ENCODE measurements at places on chromosomes 11 and 22.

- no peak for DNase-seq
These were observed 44.0 kb downstream of the FEZ1 start for GRCh38 chr11:125452125-125452470.

DNA sequence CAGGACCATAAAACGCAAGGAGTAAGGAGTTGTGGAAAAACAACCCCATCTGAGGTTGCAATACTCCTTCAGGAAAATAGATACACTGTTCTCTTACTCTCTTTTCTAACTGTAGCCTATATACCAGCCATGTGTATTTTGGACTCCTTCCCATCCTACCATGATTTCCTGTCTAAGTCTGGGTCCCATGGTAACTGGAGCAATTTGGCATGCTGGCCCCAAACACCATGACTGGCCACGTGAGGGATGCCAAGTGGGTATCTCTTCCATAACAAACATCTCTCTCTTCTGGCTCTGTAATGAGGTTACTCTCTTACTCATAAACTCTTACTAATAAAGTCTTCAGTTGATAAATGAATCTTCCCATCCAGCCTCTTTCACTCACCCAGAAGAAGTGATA lies 26.5 kb downstream of the ABTB2 start:
- no peak for DNase-seq

GRCh38 chr22:46728470-46728869 lies 9.6 kb downstream of the CERK start:
- DNase-seq: no peak

DNA sequence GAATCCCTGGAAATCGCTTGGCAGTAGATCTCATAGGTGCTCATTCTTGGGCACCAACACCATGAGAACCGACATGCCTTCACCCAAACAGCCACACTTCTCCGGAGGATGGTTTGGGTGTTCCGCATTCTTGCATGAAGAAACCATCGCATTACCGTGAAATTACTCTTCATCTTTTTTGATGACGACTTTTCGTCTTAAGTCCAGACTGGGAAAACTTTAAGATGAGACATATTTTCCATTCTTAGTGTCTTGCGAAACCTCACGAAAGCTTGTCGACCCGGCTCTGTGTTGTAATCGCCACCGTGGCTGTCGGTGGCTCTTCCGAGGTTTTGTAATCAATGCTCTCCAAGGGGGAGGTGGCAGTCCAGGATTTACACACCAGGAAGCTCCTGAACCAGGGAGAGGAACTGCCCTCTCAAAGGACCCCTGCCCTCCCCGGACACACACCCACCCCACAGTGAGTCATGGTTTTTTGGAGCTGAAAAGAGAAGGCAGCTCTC lies 1.7 kb downstream of the TOM1 start:
- DNase-seq: peak; percentile 100

- DNase-seq: no peak
These were observed 16.2 kb upstream of the TRMU start for GRCh38 chr22:46319319-46319718.

DNA sequence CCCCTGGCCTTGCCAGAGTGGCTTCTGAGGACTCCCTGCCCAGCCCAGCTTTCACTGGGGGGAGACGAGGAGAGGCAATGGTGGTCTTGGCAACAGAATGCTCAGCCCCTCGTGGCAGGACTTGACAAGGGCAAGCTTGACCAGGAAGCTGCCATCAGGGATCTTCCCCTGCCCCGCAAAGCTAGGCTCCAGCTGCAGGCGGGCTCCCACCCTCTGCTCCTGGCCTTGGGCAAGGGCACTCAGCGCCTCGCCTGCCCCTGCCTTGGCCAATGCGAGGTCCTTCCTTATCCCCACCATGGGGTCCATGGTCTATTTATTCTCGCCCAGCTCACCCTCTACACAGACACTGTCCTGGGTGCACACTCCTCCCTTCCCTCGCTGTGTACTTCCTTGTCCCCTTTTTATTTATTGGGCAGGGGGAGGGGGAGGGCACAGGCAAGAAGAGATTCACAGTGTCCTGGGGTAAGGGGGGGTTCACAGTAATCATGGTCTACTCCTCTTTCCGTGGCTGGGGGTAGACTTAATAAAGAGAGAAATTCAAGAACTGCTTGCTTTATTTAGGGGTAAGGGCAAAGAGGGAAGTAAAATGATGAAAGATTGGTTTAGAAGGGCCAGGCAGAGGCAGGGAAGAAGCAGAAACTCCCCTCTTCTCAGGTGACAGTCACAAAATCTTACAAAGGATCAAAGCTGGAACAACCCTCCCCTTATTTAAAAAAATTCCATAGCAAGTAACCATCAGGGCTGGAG lies 1.6 kb downstream of the GPHA2 start:
- no peak for DNase-seq

DNA sequence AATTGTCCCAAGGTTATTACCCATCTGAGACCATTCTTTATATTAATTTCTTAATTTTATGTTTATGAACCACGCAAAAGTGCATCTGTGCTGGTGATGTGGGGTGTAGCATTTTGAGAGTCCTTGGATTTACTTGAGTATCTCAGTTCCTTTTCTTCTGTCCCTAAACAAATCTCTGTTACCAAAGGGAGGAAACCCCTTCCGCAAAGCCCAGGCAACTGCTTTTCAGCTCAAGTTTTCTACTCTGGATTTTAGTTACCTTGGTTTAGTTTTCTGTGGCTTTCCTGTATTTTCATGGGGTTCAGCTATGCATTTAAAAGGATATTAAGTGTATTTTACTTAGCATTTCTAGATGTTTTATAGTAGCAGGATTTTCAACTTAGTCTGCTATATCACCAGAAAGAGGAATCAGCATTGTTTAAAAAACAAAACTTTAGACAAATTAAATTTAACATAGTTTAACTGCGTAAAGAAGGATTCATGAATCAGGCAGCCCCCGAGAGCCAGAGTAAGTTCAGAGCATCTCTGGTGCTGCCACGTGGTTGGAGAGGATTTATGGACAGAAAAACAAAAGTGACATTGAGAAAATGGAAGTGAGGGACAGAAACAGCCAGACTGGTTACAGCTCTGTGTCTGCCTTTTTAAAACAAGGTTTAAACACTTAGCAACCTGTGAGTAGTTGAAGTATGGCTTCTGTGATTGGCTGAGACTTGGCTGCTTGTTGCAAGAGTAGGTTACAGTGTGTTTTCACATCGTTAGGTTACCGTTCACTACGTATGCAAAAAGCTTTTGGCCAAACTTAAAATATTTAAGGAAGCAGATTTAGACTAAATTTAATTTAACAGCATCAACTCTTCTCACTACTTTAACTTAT lies 9.6 kb downstream of the ADM start:
- no peak for DNase-seq

- no peak for DNase-seq
These were observed 1.7 kb downstream of the RASD2 start for GRCh38 chr22:35542157-35542938.

DNA sequence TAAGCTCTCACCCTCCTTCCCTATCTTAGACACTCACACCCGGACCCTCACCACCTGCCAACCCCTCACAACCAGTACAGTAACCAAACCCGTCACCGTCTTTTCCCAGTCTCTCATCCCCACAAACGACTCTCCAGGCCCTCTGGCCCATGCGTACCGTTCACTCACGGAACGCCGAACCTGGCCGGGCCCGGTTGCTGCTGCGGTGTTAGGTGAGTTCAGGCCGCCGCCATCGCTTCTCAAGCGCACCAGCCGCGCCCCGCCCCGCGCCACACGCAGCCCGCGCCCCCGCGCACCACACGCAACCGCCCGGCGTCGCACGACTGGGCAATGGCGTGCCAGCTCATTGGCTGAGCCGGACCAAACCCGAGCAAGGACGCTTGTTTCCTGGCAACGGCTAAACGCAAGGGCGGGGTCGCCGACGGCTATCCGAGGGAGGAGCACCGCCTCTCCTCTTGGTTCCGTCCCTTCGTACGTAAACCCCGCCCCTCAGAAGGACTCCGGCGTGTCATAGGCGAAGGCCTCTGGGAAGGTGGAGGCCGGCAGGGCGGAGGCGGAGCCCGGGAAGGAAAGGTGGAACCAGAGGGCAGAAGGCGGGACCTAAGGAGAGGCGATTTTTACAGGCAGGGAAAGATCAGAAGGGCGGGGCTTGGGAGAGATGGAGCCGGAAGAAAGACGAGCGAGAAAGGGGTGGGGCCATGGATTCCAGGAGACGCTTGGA lies at the start of gene FHIP1B:
FHIP1B (minus strand) TSS at position 250 of the 721 bp plus-strand sequence. CDS start 10,120 bp downstream, outside the sequence.
- peak; percentile 100 for DNase-seq

GRCh38 chr22:49777569-49778249 lies 50.0 kb downstream of the BRD1 start:
- no peak for DNase-seq

GRCh38 chr11:87039371-87039770 lies 1.6 kb downstream of the TMEM135 start:
- no peak for DNase-seq

GRCh38 chr11:83118814-83119213 lies 38.1 kb upstream of the PCF11 start:
- DNase-seq: no peak

DNA sequence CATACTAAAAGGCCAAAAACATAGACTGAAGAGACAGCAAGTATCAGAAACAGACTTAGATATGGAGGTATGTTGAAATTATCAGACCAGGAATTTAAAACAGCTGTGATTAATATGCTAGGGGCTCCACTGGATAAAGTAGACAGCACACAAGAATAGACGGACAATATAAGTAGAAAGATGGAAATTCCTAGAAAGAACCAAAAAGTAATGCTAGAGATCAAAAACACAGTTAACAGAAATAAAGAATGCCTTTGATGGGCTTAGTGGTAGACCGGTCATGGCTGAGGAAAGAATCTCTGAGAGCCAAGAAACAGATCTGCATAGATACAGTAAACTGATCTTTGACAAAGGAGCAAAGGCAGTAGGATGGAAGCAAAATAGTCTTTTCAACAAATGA lies 250.2 kb downstream of the SWAP70 start:
- DNase-seq: no peak

DNA sequence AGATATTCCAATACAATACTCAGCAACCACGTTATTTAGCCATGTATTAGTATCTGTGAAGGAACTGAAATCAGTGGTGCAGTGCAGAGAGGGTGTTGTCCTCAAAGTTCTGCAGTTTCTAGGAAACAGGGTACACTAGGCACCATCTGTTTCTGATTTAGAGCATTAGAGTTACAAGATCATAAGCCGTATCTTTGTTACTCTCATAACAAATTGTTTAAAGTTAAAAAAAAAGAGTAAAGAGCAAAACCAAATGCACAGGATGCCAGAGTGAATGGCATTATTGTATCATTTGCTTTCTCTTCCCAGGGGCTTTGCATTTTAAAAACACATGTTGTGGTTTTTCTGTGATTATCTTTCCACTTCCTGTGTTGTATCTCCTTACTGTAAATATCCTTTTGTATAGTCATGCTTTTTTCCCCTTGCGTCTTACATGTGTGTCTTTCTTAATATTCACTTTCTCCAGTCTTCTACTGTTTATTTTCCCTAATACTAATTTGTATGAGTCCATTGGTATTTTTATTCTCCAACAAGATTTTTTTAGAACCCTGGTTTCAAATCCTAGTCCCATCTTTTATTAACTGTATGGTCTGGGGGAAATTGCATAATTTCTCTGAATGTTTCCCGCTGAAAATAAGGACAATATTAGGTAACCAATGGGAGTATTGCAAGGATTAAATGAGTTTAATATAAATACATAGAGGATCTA lies 15.2 kb upstream of the NUP160 start:
- DNase-seq: peak; percentile 74

DNA sequence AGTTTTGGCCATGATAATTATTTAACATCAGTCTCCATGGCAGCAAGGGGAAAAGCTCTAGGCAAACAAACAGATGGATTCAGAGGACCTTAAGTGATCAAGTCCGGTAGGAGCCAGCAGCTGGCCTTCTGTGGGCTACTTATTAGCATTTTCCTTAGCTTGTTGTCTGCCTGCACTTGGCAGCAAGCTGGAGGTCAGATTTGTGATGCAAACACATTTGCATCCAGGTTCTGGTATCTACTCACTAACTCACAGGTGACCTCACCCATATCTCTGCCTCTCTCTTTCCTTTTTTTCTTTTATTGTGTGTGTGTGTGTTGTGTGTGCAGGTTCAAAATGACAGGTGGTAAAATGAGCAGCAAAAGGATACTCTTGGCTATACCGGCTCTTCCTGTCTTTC lies 32.3 kb downstream of the ARHGAP42 start:
- DNase-seq: no peak

- DNase-seq: no peak
These were observed 279.7 kb upstream of the CTSC start for GRCh38 chr11:88617226-88617625.

DNA sequence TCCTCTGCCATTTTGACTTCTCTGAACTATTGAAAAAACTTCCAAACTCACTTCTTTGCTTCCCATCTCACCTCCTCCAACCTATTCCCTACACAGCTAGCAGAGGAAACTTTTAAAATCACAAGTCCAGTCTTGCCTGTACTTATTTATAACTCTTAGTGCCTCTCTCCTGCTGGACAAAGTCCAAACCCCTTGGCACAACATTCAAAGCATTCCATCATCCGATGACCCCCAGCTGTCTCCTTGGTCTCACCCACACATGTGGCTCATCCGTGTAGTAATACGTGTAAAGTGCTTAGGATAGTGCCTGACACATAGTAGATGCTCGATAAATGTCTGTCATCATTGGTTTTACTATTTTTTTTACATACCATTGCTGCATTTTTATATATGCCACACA lies 101.4 kb downstream of the PARVA start:
- no peak for DNase-seq

DNA sequence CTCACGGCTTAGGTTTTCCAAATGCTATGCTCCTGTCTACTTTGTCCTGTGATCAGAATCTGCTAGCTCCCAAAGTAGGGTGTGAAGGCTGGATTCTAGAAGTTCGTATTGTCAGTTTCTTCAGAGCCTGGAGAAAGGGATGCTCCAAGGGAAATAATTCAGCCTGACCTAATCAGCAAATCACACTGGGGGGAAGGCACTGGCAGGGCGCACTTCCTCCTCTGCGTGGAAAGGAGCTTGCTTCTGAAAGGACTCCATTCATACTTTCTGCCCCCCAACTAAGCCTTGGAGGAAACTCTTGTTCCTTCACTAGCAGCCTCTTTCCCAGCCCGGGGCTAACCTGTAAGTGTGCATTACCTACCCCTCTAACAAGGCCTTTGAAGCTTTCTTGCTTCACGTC lies 165.9 kb downstream of the NAV2 start:
- no peak for DNase-seq
